Foreskin fibroblast (primary cell): ENCODE measurements at places on chromosomes 11 and 22.

GRCh38 chr11:34204396-34205279, 99.2 kb downstream of the NAT10 start:
- no peak for DNase-seq

GRCh38 chr11:8573777-8574176, 20.3 kb downstream of the STK33 start:
- no peak for DNase-seq

DNA sequence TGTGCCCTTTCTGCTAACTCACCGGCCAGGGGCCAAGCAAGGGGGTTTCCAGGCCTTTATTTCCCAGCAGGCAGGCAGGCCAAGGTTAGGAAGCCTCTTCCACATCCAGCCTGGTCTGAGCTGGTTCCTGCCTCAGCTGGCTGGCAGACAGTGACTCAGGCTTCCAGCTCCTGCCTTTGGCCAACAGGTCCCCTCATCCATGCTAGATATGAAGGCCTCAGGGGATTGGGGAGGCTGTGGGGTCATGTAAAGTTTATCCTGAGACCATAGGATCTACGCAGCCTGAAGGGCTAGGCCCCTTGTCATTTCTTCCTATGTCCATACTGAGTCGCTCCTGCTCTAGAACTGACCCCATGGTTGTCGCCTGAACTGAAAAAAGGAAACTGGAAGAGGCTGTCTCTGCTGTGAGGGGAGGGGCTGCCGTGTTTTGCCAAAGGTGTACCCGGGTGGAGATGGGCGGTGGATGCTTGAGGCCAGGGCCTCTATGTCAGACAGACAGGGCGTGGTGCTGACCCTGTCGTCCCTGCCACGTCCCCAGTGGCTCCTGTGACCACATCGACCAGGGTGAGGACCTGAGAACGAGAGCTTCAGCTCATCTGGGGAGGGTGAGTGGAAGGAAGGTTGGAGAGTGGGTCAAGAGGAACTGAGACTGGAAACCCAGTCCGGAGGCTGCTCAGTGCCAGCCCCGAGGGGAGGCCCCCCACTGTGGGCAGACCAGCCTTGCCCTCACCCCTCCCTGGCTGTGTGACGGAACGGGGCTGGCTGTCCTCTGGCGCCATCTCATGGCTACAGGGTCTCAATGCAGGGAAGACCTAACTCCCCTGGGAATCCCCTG, 17.0 kb downstream of the P2RY6 start:
- peak; percentile 79 for DNase-seq

DNA sequence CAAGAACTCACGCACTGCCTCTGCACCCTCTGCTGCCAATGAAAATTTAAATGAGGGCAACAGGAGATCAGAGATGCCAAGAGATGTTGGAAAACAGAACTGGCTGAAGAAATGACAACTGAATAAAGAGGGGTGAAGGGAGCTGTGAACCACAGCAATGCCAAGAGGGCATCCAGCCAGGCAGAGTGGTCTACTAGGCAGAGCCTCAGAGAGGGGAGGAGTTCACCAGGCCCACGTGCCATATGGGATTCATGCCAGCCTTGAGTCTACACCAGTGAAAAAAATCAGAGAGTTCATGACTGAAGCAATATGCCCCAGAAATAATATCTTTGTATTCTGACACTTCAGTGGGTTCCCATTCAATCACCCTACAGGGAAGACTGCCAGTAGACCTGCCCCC, 4.4 kb downstream of the APOL2 start:
- no peak for DNase-seq

GRCh38 chr22:40270031-40270430, 76.3 kb upstream of the ADSL start:
- DNase-seq: no peak

GRCh38 chr11:114216796-114217180, 79.4 kb upstream of the NNMT start:
- DNase-seq: no peak

DNA sequence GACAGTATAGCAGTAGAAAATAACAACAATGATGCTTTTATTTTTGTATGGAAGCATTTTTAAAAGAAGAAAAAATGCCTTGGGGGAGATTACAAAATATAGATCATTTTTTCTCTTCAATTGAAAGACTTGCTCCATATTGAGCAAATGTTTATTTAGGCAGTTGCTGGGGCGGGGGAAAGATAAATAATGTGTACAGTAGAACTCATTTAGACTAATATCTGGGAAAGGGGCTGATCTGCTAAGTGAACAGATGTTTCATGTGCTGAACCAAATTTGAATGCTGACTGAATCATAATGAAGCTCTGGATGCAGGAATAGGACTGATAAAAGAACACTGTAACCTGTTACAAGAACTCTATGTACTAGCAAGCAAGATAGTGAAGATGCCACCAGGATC, 457.1 kb upstream of the TENM4 start:
- no peak for DNase-seq

- no peak for DNase-seq
These were observed 133.7 kb upstream of the LDLRAD3 start for GRCh38 chr11:35810045-35810645.

- DNase-seq: no peak
These were observed 22.0 kb downstream of the FADS3 start for GRCh38 chr11:61869429-61869707.
